ENCODE measurements at places on chromosomes 7 and 10.

DNA sequence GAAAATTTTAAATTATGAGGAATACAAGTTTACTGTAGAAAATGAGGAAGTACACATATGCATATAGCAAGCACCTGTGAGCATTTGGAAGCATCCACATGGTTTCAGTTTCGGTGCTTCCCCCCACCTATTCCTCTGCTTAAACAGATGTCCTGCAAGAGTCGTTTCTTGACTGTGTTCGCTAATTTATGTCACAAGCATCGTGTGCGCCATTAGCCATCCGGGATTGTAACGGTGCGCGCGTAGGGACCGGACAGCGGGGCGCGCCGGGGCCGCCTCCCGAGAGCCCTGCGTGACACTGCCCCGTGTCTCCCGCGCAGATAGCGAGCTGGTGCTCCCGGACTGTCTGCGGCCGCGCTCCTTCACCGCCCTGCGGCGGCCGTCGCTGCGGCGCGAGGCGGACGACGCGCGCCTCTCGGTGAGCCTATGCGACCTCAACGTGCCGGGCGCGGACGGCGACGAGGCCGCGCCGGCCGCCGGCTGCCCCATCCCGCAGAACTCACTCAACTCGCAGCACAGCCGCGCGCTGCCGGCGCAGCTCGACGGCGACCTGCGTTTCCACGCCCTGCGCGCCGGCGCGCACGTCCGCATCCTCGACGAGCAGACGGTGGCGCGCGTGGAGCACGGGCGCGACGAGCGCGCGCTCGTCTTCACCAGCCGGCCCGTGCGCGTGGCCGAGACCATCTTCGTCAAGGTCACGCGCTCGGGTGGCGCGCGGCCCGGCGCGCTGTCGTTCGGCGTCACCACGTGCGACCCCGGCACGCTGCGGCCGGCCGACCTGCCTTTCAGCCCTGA lies 90.9 kb downstream of the NEURL1 start:
- DNase-seq, result peak; percentile 94

- peak; percentile 19 for DNase-seq
Observed at GRCh38 chr7:143975617-143976016, 21.0 kb downstream of the OR2F1 start.

GRCh38 chr10:124705381-124705740 lies 38.8 kb downstream of the FAM53B start:
- peak; percentile 11 for DNase-seq

DNA sequence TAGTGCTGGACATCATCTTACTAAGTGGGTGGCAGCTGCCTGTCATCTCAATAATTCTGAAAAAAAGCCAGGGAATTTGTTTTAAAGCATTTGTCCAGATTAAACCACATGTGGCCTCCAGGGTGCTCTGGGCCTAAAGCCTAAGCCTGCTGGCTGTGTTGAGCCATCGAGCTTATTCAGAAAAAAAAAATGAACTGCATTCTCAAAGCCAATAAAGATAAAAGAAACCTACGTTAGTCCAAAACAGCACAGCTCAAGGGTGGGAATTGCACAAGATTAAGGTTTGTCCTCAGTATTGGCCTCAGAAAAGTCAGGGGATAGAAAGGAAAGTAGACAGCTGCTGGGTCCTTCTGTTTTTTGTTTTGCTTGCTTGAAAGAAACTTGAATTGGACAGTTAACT lies 22.6 kb upstream of the PRTFDC1 start:
- DNase-seq, result no peak

- DNase-seq, result peak; percentile 48
Observed at GRCh38 chr7:100435401-100436304, 644 bp downstream of the PPP1R35 start.

GRCh38 chr10:110971638-110972037 lies 52.2 kb downstream of the SHOC2 start:
- DNase-seq, result no peak

GRCh38 chr7:672891-673290 lies 53.6 kb upstream of the DNAAF5 start:
- DNase-seq, result no peak

- DNase-seq, result no peak
Observed at GRCh38 chr7:129461809-129462208, 27.6 kb downstream of the STRIP2 start.

DNA sequence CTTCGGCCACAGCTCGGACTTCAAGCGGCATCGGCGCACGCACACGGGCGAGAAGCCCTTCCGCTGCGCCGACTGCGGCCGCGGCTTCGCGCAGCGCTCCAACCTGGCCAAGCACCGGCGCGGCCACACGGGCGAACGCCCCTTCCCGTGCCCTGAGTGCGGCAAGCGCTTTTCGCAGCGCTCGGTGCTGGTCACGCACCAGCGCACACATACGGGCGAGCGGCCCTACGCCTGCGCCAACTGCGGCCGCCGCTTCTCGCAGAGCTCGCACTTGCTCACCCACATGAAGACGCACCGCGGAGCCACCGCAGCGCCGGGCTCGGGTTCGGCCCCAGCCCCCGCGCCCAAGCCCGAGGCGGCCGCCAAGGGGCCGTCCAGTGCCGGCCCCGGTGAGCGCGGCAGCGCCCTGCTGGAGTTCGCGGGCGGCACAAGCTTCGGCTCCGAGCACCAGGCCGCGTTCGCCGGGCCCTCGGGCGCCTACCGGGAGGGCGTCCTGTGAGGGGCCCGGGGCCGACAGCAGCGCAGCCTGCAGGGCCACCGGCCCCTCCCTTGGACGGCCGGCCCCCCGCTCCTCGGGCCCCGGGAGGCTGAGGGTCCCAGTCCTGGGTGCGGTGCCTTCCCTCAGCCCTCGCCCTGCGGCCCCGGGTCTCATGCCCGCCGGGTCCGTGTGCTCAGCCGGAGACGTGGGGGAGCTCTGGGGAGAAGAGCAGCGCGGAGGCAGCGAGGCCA lies 17.2 kb downstream of the ZNF316 start:
- no peak for DNase-seq

- DNase-seq, result no peak
Observed at GRCh38 chr7:85483177-85483576, 296.3 kb upstream of the SEMA3D start.

DNA sequence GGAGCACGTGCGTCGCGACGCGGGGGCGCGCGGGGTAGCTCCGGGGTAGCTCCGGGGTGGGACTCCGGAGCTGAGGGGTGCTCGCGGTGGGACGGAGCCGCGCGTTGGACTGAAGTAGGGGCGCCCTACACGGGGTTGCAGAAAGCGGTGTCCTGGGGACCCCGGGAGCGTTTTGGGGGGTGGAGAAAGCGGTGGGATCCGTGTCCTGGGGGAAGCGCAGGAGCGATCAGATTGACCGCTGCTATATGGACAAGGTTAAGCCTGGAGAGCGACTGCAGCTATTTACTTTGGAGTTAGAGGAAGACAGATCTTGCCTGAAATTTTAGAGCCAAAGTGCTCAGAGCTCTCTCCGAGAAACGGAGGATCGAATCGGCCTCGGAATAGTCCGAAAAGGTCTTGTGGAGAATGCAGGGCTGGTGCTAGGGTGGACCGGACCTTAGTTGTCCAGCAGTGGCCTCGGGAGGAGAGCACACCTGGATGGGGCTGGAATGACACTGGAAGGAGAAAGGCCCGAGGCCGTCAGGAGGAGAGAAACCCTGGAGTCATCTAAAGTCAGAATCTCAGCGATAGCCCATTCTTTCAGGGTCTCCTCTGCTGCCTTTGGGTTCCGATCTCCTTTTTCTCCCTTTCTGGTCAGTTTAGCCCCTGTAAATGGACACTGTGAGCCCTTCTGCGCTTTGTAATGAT lies 564 bp downstream of the PDSS1 start:
- peak; percentile 29 for DNase-seq

- DNase-seq, result no peak
Observed at GRCh38 chr7:99021941-99022560, 121.9 kb downstream of the SMURF1 start.

- DNase-seq, result no peak
Observed at GRCh38 chr10:11330383-11331045, 280.9 kb downstream of the USP6NL start.

GRCh38 chr10:72215611-72216549 lies at the start of the genes ANAPC16 and ASCC1:
Gene ANAPC16, plus strand, starts transcription at chr10:72216012. Its CDS starts 7,903 bp downstream, at chr10:72223915.
Gene ASCC1, minus strand, starts transcription at chr10:72216276. Its CDS starts 2,978 bp downstream, at chr10:72213298.
- DNase-seq, result peak; percentile 96

GRCh38 chr7:141074162-141074991 lies 513 bp downstream of the TMEM178B start:
- no peak for DNase-seq

- no peak for DNase-seq
Observed at GRCh38 chr7:17437586-17437985, 139.1 kb downstream of the AHR start.

DNA sequence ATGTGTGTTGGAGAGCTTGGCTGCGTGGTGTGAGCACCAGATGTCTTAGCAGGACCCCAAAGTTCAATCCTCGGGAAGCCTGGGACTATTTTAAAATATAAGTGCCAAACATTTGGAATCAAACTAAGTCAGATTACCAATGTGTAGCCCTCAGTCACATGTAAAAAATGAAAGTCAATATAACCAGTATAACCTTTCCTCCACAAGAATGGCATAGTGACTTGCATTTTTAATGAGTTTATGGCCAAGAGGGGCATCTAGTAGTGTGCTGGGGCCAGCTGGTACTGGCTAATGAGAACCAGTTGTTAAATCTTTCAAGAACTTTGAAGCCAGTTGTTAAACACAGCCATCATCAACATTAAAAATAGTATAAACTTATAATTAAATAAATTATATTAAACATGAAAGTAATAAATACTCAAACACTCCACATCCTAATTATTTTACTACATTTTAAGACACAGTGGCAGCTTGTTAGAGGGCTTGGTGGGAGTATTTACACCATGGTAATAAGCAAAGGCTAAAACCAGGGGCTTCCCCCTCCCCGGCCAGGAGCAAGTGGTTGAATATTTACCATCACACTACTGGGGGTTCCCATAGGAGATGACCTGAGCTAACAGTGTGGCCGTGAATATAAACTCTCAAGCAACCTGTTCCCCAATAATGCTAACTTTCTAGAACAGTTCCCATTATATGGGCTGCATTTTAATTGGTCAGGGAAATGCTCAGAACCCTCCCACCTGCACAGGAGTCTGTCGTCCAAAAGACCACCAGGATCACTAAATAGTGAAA lies 7.9 kb upstream of the FAM170B start:
- DNase-seq, result no peak

DNA sequence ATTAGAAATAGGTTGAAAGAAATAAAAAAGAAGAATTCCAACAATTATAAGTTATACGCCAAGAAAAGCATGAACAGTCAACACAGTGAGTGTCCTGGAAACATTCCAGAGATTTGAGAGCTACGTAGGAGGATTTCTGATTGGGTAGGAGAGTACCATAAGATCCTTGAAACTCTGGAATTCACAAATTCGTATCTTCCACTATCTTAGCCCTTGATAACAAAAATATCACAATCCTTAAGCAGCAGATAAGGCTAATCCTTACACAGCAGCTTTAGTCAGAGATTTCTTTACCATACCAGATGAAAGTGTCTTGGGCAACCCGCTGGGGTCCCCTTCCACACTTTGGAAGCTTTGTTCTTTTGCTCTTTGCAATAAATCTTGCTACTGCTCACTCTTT lies 8.2 kb downstream of the TPK1 start:
- DNase-seq, result no peak

GRCh38 chr10:63767138-63767801 lies 246.1 kb downstream of the REEP3 start:
- peak; percentile 36 for DNase-seq

DNA sequence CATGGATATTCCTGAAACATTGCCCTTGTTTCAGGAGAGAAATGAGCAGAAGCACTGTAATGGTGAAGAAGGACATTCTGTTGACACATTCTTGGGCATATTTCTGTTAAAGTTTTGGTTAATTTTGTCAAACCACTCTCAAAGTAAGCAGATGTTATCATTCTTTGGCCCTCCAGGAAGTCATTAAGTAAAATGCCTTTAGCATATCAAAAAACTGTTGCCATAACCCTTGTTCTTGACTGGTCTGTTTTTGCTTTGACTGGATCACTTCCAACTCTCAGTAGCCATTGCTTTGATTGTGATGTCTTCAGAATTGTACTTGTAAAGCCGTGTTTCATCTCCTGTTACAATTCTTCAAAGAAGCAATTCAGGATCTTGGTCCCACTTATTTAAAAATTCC lies 404.3 kb upstream of the LRRTM3 start:
- no peak for DNase-seq

DNA sequence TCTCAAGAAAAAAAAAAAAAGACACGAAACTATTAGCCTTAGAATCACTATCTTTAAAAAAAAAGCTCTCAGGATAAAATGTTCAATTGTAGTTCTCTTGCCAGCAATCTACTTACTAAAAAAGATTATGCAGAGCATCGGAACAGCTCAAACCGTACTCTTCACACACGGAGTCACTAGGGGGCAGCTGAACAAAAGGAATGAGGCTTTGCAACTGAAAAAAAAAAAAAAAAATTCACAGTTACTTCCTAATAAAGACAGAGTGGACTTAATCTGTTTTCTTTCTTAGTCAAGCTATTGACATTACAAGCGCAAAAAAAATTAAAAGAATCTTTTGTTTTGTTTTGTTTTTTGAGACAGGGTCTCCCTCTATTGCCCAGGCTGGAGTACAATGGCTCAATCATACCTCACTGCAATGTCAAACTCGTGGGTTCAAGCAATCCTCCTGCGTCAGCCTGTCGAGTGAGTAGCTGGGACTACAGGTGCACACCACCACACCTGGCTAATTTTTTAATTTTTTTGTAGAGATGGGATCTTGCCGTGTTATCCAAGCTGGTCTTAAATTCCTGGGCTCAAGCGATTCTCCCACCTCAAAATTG lies 11.5 kb downstream of the PMS2 start:
- peak; percentile 53 for DNase-seq

DNA sequence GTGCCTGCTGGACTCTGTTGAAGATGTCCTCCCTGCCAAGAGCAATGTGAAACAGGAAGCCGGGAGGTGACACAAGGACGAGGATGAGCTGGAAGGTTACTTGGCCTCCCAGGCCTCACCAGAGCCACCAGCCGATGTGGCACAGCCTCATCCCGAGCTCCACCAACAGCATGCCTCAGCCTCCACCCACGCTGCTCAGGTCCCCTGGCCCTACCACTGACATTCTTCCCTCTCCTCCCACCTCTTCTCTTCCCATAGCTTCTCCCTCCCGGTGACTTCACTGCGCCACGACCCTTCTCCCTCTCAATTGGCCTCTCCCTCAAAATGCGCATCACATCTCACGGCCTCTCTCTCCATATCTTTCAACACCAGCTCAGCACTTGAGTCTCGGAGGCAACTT lies 249.9 kb downstream of the SKAP2 start:
- DNase-seq, result no peak

GRCh38 chr10:43049081-43049551 lies 27.8 kb upstream of the RET start:
- no peak for DNase-seq

DNA sequence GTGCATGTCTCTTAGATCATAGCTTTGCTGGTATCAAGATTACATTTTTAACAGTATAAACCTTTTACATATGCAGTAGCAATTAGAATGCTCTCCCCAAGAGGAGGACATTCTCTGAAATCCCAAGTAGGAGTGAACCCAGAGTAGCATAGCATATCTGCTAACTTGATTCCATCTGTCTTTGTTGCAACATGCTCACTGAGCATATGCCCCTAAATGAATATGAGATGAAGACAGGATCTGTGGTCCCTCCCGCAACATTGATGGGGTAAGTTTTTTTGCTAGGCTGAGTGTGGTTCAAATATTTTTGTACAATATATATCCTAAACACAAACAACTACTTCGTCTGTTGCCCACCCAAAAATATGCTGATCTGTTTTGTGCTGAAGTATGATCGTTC lies 534.2 kb upstream of the C7orf33 start:
- DNase-seq, result no peak

- DNase-seq, result no peak
Observed at GRCh38 chr10:114600057-114600456, 58.0 kb downstream of the ABLIM1 start.

- DNase-seq, result no peak
Observed at GRCh38 chr7:47610506-47611044, 28.7 kb upstream of the TNS3 start.
